ENCODE measurements at places on chromosomes 1 and 21. TPM values are rescaled to one million over a fixed set of nuclear protein-coding genes. Genes with fewer than 3 reads are reported as not detected.

CFHR1 gene
- not detected for total RNA-seq

CXADR gene
- not detected for total RNA-seq

KCNH1 gene
- total RNA-seq: not detected

PRAMEF18 gene
- not detected for total RNA-seq

ANGPTL3 gene
- total RNA-seq: not detected

CLCA1 gene
- total RNA-seq: not detected

KCNA2 gene
- 0.26 TPM for total RNA-seq

FCMR gene
- 178 TPM for total RNA-seq

SYT11 gene
- total RNA-seq: 42.8 TPM

All from natural killer cell (primary cell).